Stimulated activated CD4-positive, alpha-beta T cell treated with anti-CD3 and anti-CD28 coated beads, Interleukin-1b, Interleukin-23, amount 100 ng/mL, for 1 hour (primary cell): ENCODE measurements at places on chromosomes 7 and 10.

- no peak for DNase-seq
These were observed 276.3 kb downstream of the GALNT17 start for GRCh38 chr7:71408271-71408670.

DNA sequence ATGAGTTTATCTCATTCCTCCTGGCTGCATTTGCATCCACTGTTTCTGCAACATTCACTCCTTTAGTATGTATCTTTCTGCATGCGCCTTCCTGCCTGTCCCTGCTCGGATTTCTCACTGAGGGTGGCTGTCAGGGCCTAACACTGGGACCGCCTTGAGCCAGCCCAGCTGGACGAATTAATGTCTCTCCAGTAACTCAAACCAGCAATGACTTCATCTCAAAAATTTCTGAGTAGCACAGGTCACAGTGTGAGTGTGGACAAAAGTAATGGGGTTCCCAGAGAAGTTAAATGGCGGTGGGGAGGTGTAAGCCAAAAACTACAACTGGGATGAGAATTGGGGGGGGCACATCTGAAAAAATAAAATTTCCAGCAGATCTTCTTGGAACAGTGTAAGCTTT lies 444.0 kb upstream of the MGMT start:
- no peak for DNase-seq

DNA sequence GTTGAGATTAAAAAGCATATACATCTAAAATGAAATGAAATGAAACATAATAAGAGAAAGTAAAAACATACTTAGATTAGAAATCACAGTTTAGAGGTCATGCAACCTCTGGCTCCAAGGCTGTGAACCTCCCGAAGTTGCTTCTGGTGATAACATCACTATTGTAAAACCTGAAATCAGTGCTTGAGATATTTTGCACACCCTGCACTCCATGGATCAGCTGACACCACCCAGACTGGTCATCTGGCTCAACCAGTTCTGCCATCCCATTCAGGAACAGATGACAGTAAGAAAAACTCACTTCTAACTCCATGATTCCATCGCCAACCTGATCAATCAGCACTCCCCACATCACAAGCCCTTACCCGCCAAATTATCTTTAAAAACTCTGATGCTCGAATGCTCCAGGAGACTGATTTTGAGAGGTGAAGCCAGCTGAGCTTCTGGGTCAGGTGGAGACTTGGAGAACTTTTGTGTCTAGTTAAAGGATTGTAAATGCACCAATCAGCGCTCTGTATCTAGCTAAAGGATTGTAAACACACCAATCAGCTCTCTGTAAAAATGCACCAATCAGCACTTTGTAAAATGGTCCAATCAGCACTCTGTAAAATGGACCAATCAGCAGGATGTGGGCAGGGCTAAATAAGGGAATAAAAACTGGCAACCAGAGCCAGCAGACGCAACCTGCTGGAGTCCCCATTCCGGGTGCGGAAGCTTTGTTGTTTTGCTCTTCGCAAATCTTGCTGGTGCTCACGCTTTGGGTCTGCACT lies 162.6 kb upstream of the MAGI2 start:
- no peak for DNase-seq

GRCh38 chr7:27424749-27425148 lies 182.1 kb downstream of the EVX1 start:
- DNase-seq = no peak

- DNase-seq = no peak
These were observed 63.1 kb upstream of the NKX6-2 start for GRCh38 chr10:132848951-132849545.

- no peak for DNase-seq
These were observed 72.9 kb upstream of the TNS3 start for GRCh38 chr7:47654672-47655298.

- no peak for DNase-seq
These were observed 57.5 kb downstream of the MDFIC start for GRCh38 chr7:114979388-114979787.

- DNase-seq = no peak
These were observed 8.7 kb downstream of the SMC3 start for GRCh38 chr10:110576220-110576619.

GRCh38 chr7:5594616-5595544 lies 171.2 kb upstream of the TNRC18 start:
- DNase-seq = no peak

GRCh38 chr7:47666164-47666862 lies 84.4 kb upstream of the TNS3 start:
- DNase-seq = no peak

- no peak for DNase-seq
These were observed 33.9 kb downstream of the MALSU1 start for GRCh38 chr7:23332910-23333612.

DNA sequence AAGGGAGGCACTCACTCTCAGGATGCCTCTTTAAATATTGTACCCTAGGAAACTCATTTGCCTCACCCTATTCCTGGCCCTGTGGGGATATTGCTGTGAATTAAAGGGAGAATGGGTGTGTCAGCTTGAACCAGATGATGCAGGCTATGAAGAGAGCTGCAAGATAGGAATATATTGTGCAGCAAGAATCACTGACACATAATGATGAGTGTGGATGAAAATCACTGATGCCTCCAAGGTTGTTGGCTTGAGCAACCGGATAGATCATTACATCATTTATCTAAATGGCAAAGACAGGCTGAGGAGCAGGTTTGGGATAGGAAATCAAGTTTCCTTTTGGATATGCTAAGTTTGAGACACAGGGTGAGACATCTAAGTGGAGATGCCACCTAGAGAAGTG lies 6.2 kb downstream of the SLC26A4 start:
- DNase-seq = no peak

- DNase-seq = no peak
These were observed 9.5 kb downstream of the RNF32 start for GRCh38 chr7:156650042-156650441.

DNA sequence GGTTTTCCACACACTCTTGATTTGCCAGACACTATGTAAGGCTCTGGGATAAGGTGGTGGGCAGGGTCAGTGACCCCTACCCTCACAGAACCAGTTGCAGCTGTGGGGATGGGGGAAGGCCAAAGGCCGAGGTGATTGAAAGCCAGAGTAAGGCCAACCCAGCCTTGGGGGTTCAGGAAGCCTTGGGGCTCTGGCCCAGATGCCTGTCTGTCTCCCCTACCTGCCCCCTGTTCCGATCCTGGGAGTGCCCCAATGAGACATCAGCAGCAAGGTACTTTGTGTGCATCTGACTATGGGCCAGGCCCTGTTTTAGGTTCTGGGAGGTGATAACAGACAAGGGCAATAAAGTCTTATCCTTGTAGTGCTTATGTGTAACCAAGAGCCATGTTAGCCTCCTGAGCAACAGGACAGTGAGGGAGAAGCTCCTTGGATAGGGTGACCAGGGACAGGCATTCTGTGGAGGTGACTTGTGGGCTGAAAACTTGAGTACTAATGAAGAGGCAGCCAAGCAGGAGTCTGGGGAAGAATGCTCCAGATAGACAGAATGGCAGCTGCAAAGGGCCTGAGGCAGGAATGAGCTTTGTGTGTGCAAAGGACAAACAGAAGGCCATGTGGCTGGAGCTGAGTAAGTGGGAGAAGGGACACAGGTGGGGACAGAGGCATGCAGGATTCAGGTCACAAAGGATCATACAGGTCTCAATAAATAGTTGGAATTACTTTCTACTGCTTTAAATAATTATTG lies 35.4 kb downstream of the TSPAN14 start:
- no peak for DNase-seq

DNA sequence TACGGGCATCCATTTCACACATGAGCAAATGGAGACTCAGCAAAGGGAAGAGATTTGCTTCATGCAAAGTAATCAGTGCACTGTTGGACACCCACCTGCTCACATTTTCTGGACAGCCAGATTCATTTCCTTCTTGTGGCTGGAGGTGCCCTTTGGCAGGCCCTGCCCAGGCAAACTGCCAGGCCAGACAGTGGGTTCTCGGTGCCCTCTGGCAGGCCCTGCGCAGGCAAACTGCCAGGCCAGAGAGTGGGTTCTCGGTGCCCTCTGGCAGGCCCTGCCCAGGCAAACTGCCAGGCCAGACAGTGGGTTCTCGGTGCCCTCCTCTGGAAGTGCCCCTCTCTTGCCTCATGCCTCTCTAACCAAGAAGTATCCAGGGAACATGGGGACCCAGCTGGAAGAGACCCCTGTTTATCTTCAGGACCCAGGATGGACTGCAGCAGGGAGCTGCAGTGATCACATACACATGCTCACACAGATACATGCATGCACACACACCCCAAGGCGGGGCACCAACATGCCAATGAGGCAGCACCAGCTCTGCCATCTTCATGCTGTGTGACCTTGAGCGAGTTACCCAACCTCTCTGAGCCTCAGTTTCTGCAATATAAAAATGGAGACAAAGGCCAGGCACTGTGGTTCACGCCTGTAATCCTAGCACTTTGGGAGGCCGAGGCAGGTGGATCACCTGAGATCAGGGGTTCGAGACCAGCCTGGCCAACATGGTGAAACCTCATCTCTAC lies 67.1 kb downstream of the OAT start:
- no peak for DNase-seq

GRCh38 chr10:30811276-30812017 lies 181.9 kb upstream of the LYZL2 start:
- no peak for DNase-seq
